ENCODE measurements at places on chromosomes 2 and 18. TPM values are rescaled to one million over a fixed set of nuclear protein-coding genes. Genes with fewer than 3 reads are reported as not detected.

The ITGB1BP1 gene
- 107 TPM for total RNA-seq

The CBLN2 gene
- 0.26 TPM for total RNA-seq

The MOCOS gene
- 1.4 TPM for total RNA-seq

The GAREM1 gene
- total RNA-seq: 19.0 TPM

DNA sequence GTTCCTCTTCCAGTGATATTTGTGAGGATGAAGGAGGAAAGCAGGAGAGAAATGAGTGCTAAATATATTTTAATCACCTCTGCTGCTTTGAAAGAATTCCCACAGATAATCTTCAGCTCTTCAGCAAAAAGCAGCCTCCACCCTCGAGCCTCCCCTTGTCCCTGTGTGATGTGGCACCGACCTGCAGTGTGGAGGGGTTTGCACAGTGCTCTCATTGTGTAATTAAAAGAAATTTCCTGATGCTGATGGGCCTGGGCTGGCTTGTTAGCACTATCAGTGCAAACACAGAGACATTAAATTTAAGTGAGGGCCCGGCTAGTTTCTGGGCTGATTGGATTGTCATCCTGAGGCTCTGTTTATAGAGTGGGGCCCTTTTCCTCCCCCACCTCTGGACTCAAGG lies 53.4 kb downstream of the KIF5C start:
- DNase-seq: no peak

- no peak for DNase-seq
These were observed 272.2 kb upstream of the ACVR2A start for GRCh38 chr2:147572622-147573021.

Measured in left cardiac atrium (tissue), 4 donors.